GM19239 (cell line): ENCODE measurements at places on chromosomes 4 and X.

GRCh38 chrX:115616943-115617563 lies 56.1 kb downstream of the PLS3 start:
- DNase-seq: no peak

DNA sequence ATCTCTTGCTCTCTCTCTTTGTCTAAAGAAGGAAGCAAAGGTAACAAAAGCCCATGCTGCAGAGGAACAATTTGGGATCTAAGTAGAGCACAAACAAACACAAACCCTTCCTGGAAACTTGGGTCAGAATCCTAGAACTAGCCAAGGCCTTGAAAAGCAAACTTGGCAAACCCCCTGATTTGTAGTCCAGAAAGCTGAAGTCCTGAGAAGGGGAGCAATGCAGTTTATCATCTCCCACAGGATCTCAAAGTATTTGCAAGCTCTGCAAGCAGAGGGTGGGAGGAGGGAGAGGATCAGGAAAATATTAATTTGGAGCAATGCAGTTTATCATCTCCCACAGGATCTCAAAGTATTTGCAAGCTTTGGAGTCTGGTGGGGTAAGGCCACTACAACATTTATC lies 379.5 kb upstream of the FGF13 start:
- DNase-seq: no peak

- no peak for DNase-seq
Measured at GRCh38 chrX:23035493-23035892, 35.7 kb downstream of the DDX53 start.

DNA sequence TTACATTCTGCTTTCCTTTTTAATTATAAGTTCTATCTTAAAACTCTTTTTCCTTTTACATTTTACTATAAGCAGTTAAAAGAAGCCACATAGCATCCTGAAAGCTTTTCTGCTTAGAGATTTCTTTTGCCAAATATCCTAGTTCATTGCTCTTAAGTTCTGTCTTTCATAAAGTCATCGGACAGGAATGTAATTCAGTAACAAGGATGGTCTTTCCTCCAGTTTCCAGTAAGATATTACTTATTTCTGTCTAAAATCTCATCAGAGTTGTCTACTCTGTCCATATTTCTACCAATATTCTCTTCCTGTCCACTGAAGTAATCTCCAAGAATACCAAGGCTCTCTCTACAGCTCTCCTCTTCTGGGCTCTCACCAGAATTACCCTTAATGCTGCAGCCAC lies 37.5 kb upstream of the ADH1C start:
- no peak for DNase-seq

DNA sequence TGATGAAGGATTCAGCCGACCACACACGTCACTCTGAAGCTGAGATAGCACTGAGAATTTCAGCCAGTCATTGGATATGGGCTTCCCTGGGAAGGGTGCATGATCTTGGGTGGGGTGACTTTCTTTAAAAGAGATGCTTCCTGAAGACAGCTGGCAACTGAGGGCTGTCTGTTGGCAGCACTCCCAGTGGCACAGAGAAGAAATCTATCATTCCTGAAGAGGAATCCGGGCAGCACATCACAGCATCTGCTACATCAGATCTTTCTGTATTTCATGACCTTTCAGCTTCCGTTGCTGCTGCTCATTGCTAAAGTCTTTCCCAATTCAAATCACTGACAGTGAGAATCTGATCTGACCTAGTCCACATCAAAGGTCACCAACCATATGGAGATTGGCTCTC lies 193.8 kb upstream of the RBPJ start:
- DNase-seq: no peak
